ENCODE measurements at places on chromosomes 2 and 18.

DNA sequence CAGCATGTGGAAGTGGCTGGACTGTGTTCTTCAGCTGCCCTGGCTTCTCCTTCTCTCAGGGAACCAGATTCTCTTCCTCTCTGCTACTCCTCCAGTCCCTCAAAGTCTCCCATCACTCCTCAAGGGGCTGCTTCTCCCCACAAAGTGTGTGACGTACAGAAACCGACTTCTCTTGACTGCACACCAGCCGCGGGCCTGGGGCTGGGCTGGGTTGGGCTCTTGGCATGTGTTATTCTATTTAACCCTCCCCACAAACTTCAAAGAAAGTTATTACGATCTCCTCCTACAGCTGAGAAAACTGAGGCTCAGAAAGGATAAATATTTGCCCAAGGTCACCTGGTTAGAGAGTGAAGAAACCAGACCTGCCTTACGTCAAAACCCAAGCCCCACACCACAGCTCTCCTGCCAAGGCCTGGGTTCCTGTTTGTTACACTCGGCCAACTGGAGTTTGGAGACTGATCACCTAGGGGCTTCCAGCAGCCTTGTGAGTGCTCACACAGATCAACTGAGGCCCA is 269.0 kb downstream of the TFCP2L1 start:
- DNase-seq: no peak

DNA sequence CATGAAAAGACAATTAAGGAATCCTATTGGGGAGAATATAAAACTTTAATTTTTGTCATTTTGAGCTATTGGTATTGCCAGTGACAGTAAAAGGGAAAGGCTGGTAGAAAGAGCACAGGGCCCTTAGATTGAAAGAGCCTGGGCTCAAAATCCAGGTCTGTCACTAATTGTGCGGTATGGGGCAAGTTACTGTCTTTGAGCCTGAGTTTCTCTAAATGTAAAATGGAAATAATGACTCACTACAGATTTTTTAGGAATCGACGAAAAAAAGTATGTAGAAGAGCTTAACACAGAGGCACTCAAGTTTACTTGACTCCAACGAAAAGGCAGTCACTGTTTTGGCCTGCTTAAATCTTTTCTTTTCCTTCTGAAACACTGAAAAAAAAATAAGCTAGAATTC is 7.0 kb downstream of the NDUFV2 start:
- no peak for DNase-seq

- DNase-seq: no peak
Measured at GRCh38 chr2:223508372-223508771, 93.8 kb downstream of the SCG2 start.

GRCh38 chr2:240107477-240107796 is 28.7 kb downstream of the COPS9 start:
- DNase-seq: no peak

DNA sequence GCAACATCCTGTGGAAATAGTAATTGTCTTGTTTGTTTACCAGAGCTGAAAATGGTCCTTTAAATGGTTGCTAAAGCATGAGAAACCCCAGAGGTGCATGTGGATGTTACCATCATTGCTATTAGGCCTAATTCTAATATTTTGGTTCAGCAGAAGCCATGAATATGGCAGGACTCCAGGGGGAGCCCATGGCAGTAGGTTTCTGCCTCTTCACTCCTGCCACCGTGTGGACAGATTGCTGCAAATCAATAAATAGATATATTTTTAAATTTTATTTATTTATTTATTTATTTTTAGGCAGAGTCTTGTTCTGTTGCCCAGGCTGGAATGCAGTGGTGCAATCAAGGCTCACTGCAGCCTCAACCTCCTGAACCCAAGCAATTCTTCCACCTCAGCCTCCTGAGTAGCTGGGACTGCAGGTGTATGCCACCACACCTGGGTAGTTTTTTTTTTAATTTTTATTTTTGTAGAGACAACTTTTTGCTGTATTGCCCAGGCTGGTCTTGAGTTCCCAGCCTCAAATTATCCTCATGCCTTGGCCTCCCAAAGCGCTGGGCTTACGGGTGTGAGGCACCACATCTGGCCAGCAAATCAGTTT is 54.9 kb upstream of the CAPN13 start:
- peak; percentile 63 for DNase-seq

DNA sequence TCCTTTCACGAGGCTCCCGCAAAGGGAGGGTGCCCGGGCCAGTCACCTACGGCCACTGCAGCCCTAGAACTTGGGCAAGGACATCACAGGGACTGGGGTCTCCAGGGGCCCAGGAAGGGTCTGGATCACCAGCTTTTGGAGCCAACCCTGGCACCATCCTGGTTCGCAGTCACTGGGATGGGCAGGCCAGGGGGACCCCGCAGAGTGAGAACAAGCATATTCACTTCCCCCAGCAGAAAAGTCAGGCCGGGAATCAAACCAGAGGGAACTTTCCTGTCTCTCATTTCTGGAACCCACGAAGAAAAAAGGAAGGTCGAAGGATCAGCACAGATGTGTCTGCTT is 15.4 kb downstream of the SMAD7 start:
- DNase-seq: no peak

DNA sequence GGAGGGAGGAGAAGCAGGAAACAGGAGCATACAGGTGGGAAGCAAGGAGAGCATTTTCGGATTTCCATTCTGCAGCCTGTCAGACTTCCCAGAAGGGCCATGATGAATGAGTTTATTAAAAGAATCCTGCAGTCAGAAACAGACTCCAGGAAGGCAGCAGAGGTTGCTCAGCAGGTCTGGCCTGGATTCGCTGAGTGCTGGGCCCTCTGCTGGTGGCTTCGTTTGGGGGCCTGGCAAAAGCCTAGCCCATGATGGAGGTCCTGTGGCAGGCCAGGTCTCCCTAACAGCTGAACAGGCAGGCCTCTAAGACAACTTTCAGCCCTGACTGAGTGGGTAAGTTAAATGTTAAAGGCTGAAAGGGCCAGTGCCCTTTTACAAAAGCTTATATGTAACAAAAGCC is 108.2 kb upstream of the CAPN13 start:
- DNase-seq: peak; percentile 56

DNA sequence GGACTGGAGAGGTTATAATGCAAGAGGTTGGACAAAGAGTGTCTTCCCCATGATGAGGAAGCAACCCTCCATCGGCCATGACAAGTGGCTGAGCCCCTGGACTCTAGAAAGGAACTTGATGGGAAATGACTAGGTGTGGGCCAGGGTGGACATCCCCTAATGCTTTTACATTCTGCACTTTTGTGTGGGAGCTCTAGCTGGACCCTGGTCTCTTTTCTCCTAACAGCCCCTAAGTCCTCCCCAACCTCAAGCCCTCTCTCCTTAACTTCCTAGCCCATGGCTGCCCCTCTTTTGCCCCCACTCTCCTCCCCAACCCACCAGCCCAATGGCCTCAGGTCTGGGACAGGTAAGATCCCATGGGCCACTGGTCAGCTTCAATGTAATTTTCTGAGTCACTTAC is 2.4 kb downstream of the CD207 start:
- DNase-seq: no peak

- no peak for DNase-seq
Measured at GRCh38 chr2:135281379-135281778, 229.3 kb downstream of the RAB3GAP1 start.

- no peak for DNase-seq
Measured at GRCh38 chr2:207996848-207997247, 28.5 kb downstream of the PLEKHM3 start.

GRCh38 chr2:100822587-100823248 is 2.8 kb downstream of the NPAS2 start:
- no peak for DNase-seq

GRCh38 chr2:63056107-63057050 is 5.7 kb downstream of the OTX1 start:
- DNase-seq: peak; percentile 68

- no peak for DNase-seq
Measured at GRCh38 chr2:196887431-196887830, 39.1 kb downstream of the PGAP1 start.

- DNase-seq: no peak
Measured at GRCh38 chr2:99140056-99140859, 1.2 kb upstream of the C2orf15 start.

GRCh38 chr18:10006311-10006893 is 92.6 kb downstream of the VAPA start:
- DNase-seq: peak; percentile 33

Measured in glutamatergic neuron (in vitro differentiated cells).